Hepatocyte (in vitro differentiated cells): ENCODE measurements at places on chromosomes 5 and 9. TPM values are rescaled to one million over a fixed set of nuclear protein-coding genes. Genes with fewer than 3 reads are reported as not detected.

DNA sequence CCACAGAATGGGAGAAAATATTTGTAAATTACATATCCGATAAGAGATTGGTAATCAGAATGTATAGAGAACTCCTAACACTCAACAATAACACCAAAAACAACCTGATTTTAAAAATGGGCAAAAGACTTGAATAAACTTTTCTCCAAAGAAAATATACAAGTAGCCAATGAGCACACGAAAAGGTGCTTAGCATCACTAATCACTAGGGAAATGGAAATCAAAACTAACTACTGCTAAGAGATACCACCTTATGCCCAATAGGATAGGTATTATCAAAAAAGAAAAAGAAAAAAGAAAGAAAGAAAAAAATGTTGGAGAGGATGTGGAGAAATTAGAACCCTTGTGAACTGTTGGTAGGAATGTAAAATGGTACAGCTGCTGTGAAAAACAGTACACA, 212.1 kb downstream of the TLR4 start:
- H3K4me3 ChIP-seq = no peak overlapping the region
- H3K36me3 ChIP-seq = no peaks in the 10 kb centered on the region
- no peaks in the 10 kb centered on the region for H3K4me1 ChIP-seq
- H3K27me3 ChIP-seq = no peaks in the 10 kb centered on the region
- no peak for DNase-seq

GRCh38 chr5:180813420-180813819, 10.8 kb upstream of the MGAT1 start:
- H3K36me3 ChIP-seq = no peaks in the 10 kb centered on the region
- H3K4me3 ChIP-seq = no peak overlapping the region
- H3K4me1 ChIP-seq = peaks cover 36% of the 10 kb centered on the region
- no peaks in the 10 kb centered on the region for H3K27me3 ChIP-seq
- H3K27ac ChIP-seq = no peak overlapping the region
- no peak for DNase-seq

DNA sequence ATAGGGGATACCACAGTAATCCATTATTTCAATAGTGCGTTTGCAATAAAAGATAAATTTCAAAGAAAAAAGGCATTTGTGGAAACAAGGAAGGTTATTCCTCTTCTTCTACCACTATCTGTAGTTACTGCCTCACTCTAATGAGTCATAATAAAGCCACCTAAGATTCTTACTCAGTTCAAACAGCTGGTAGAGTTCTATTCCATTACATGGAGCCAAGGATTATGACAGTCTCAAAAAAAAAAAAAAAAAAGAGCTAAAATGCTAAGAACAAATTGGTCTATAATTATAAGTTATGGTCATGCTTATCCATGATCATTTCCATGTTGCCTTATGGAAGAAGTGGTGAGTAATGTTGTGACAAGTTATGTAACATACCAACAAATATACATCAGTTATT, 46.3 kb downstream of the DENND1A start:
- H3K4me3 ChIP-seq = no peak overlapping the region
- H3K27ac ChIP-seq = no peak overlapping the region
- DNase-seq = no peak
- no peaks in the 10 kb centered on the region for H3K27me3 ChIP-seq

The NR6A1 gene
- total RNA-seq = 4.0 and 4.5 TPM in 2 replicates

The GAS1 gene
- total RNA-seq = 45.9 and 61.3 TPM in 2 replicates

DNA sequence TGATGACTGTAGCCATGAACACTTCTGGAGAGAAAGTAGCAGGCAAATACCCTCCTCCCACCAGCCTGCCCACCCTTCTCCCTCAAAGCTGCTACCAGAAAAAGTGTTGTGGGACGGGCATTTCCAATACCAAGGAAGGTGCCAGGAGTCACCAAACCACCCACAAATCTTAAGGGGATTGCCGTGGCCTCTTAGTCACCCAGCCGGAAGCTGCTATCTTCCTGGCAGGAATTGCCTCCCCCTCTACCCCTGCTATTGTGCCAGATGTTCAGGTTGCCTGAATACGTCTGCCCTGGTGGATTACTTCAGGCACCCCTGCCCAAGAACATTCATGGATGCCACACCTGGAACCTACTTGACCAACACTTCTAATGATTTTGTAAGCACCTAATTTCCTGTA, 156.1 kb downstream of the TTC39B start:
- no peaks in the 10 kb centered on the region for H3K36me3 ChIP-seq
- no peak for DNase-seq
- no peaks in the 10 kb centered on the region for H3K4me1 ChIP-seq
- H3K4me3 ChIP-seq = no peak overlapping the region

DNA sequence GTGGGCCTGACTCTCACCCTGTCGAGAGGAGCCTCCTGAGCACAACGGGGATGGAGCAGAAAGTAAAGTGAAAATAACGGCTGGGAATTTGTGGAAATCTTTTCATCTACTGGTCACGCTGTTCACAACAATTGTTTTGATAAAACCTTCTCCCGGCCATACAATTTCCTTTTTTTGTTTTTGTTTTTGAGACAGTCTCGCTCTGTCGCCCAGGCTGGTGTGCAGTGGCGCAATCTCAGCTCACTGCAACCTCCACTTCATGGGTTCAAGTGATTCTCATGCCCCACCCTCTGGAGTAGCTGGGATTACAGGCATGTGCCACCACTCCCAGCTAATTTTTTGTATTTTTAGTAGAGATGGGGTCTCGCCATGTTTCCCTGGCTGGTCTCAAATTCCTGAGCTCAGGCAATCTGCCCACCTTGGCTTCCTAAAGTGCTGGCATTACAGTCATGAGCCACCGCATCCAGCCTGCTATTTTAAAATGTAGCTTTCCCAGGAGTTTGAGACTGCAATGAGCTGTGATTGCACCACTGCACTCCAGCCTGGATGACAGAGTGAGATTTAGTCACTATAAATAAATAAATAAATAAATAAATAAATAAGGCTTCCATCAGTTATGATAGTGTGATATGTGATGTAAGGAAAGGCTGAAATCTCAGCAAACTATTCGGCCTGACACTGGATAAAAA, 73.5 kb upstream of the PTGER4 start:
- H3K4me3 ChIP-seq = no peak overlapping the region
- H3K27ac ChIP-seq = no peak overlapping the region
- H3K4me1 ChIP-seq = no peaks in the 10 kb centered on the region
- no peaks in the 10 kb centered on the region for H3K36me3 ChIP-seq
- DNase-seq = no peak
- H3K27me3 ChIP-seq = no peaks in the 10 kb centered on the region

- no peak overlapping the region for H3K27ac ChIP-seq
- H3K27me3 ChIP-seq = no peaks in the 10 kb centered on the region
- no peak overlapping the region for H3K4me3 ChIP-seq
Observed at GRCh38 chr9:84990416-84990815, 320.9 kb downstream of the NTRK2 start.

The EXOSC2 gene
- total RNA-seq = 19.5 and 24.3 TPM in 2 replicates

DNA sequence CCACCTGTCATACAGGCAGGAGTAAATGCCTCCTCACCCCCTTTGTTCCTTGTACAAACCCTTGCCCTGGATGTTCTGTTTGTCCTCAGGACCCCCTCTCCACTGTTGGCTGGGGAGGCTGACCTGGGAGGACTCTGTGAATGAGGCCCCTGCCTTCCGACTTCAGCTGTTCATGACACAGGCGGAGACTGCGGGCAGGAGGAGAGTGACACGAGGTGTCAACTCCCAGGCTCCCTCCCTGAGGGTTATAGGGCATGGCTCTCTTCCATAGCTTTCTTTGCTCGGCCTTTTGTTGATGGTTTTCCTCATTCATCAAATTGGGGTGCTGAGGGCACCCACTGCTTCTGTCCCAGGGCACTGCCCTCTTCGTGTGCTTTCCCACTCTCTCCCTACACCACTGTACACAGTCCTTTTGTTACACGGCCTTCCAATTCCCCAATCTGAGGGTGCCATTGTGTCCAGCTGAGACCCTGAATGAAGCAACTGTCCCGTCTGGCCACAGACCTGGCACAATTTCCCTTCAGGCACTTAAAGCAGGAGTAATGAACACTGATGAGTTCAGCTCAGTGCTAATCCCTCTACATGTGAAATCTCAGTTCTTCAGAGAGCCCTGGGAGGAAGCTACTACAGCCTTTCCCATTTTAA, 33.8 kb downstream of the KCNIP1 start:
- DNase-seq = no peak
- no peaks in the 10 kb centered on the region for H3K27me3 ChIP-seq
- no peaks in the 10 kb centered on the region for H3K36me3 ChIP-seq
- H3K4me3 ChIP-seq = no peak overlapping the region
- no peak overlapping the region for H3K27ac ChIP-seq

- no peak overlapping the region for H3K4me3 ChIP-seq
- H3K27me3 ChIP-seq = no peaks in the 10 kb centered on the region
- no peak for DNase-seq
- H3K36me3 ChIP-seq = no peaks in the 10 kb centered on the region
- H3K4me1 ChIP-seq = peaks cover 13% of the 10 kb centered on the region
Observed at GRCh38 chr9:16985559-16986348, 115.3 kb upstream of the BNC2 start.

DNA sequence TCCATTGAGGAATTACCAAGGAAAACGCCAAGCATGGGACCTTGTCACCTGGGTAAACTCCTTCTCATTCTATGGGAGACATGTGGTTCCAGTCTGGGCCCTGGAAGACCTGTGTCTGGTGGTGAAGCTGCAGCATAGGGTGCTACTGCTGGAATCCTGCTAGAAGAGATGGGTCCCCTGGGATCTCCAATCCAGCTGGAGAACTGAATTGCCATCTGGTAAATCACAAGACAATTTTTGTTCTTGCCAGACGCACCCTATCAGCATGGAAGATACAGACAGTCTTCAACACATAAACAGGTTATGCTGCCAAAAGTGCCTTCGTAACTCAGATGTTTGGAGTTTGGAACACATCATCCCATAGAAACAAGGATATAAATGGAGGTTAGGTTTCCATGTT, 424.0 kb upstream of the BRINP1 start:
- no peak overlapping the region for H3K27ac ChIP-seq
- no peaks in the 10 kb centered on the region for H3K27me3 ChIP-seq
- no peaks in the 10 kb centered on the region for H3K4me1 ChIP-seq
- no peak for DNase-seq
- no peak overlapping the region for H3K4me3 ChIP-seq

The AGXT2 gene
- total RNA-seq = 8.0 and 8.1 TPM in 2 replicates

The FAM151B gene
- total RNA-seq = 2.7 and 5.3 TPM in 2 replicates

- H3K4me1 ChIP-seq = no peaks in the 10 kb centered on the region
- no peak overlapping the region for H3K4me3 ChIP-seq
- no peaks in the 10 kb centered on the region for H3K27me3 ChIP-seq
- H3K27ac ChIP-seq = no peak overlapping the region
- H3K36me3 ChIP-seq = no peaks in the 10 kb centered on the region
Observed at GRCh38 chr5:171776770-171777759, 8.6 kb upstream of the SMIM23 start.

The SPINK6 gene
- not detected in 2 replicates for total RNA-seq

The CCL27 gene
- total RNA-seq = not detected in 2 replicates

DNA sequence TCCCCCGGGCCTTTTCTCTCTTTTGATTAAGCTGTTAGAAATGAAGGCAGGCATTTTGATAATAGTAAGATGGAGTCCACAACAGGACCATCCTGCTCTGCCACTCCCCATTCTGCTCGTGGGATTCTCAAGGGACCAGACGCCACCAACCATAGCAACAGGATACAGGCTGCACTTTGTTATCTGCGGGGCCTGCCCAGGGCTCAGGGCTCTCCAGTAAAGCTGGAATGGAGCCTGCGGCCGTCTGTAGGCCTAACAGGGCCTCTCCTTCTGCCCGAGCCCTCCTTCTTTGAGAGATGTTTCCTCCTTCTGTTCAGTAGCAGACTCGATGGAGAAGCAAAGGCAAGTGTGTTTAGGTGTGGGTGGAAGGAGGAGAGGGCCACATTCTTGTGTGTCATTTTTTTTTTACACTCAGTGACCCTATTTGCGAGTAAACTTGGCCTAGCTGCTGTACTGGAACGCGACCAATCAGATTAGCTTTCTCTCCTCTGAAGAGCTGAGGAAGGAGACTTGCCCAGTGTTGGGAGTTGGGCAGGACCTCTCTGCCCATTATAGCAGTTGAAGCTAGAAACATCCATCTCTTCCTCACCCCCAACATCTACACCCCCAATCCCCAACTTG, 8.9 kb upstream of the EPB41L4B start:
- H3K27ac ChIP-seq = peak overlapping the region; percentile 82
- peak; percentile 28 for DNase-seq
- no peaks in the 10 kb centered on the region for H3K27me3 ChIP-seq
- no peaks in the 10 kb centered on the region for H3K36me3 ChIP-seq

DNA sequence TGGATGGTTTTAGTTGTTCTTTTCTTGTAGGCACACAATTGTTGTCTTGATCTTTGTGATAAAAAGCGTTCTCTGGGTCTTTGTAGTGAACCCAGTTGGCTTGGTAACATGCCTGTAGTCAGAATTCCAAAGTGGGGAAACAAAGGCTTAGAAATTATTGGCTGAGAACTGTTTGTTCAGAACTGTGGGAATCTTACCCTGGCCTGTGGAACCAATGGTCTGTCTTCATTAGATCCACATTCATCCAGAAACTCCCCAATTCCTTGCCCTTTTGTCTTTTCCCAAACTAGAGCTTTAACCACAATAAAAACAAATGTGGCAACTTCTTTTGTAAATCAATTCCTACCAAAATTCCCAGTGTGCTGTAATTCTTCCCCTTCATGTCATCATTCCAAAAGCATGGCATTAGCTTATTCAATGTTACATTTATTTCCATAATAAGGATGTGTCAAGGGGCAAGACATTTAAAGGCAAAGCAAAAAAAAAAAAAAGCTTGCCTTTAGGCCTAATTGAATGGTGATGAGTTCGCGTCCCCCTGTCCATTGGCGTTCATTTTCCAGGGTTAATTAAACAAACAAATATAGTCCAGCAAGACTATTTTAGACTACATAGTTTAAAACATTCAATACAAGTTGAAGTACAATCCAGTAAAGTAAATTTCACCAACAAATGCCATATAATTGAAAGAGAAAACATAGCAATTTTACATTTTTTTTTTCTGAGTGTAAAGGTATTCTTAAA, 249.8 kb upstream of the ZNF608 start:
- H3K27me3 ChIP-seq = no peaks in the 10 kb centered on the region
- H3K36me3 ChIP-seq = no peaks in the 10 kb centered on the region
- DNase-seq = no peak
- H3K27ac ChIP-seq = no peak overlapping the region

The IFNK gene
- total RNA-seq = not detected in 2 replicates

DNA sequence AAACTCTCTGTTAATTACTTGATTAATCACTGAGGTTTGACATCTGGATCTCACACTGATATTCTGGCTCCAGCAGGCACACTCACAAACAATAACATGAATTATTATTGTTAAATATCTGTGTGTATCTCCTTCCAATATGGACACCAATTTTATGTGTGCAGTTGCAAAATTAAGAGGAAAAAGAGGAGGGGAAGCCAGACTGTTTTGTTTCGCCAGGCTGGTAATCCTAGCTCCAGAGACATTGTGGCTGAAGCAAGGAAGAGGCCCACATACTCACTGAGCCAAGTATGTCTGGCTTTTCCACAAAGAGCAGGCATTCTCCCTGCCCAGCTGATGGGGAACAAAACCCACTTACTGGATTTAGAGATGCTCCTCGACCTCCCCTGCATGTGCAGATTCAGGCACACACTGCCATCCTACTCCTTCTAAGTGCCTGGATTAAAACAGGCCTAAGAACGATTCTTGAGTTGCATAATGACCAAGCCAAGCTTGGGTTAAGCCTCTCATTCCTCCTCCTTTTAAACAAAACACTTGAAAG, 181.9 kb downstream of the ESM1 start:
- H3K4me1 ChIP-seq = peaks cover 5% of the 10 kb centered on the region
- H3K4me3 ChIP-seq = no peak overlapping the region
- no peak for DNase-seq
- H3K27me3 ChIP-seq = no peaks in the 10 kb centered on the region

GRCh38 chr5:7425830-7426229, 29.9 kb downstream of the ADCY2 start:
- H3K36me3 ChIP-seq = no peaks in the 10 kb centered on the region
- no peak overlapping the region for H3K4me3 ChIP-seq
- peaks cover 16% of the 10 kb centered on the region for H3K4me1 ChIP-seq
- H3K27ac ChIP-seq = no peak overlapping the region
- peaks cover 5% of the 10 kb centered on the region for H3K27me3 ChIP-seq
